ENCODE measurements at places on chromosomes 1 and 21.

DNA sequence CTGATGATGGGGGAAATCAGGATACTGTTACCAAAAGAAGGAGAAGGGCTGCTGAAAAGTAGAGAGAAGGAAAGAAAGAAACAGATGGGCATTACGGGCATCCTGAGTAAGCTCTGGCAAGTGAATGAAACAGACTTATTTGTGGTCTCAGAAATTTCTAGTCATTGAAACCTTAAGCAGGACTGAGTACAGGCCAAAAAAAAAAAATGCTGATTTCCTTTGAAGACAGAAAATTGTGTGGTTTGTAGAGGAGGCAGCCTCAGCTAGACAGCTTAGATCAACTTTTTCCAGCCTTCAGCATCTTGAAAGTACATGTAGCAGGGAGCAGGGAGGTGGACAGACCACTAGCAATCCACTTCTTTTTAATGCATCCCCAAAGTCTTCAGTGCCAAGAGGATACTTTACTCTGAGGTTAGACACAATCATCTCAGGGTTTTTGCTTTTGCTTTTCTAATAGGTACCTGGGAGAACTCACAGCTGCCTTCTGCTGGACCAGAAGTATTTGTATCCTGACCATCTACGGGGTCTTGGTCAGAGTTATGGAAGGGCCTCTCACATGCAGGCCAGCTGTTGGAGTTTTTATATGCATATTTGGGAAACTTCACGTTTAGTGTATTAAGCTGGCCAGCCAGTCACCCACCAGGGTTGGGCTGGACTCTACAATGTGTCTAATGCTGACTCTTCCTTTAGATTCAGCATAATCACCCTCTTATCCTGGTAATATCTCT is 10.6 kb upstream of the CAPZB start:
- no peak for DNase-seq

DNA sequence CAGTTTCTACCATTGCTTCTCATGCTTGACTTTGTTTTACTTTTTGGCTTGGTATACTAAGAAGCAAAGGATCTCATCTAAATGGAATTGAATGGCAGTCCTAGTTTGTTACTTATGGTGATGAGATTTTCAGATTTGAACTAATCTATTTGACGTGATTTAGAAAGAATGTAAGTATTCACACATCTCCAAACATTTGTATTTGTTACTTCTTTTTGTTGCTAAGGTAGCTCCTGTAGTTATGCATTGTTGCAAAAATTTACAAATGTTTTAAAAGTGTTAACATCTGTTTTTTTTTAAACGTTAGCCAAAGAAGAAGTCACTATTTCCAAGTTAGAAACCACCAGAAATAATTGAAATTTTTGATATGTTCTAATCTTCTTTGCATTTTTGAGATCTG is 222.5 kb downstream of the RPS6KC1 start:
- DNase-seq = no peak

GRCh38 chr21:25901330-25901979 is 166.7 kb downstream of the GABPA start:
- no peak for DNase-seq

DNA sequence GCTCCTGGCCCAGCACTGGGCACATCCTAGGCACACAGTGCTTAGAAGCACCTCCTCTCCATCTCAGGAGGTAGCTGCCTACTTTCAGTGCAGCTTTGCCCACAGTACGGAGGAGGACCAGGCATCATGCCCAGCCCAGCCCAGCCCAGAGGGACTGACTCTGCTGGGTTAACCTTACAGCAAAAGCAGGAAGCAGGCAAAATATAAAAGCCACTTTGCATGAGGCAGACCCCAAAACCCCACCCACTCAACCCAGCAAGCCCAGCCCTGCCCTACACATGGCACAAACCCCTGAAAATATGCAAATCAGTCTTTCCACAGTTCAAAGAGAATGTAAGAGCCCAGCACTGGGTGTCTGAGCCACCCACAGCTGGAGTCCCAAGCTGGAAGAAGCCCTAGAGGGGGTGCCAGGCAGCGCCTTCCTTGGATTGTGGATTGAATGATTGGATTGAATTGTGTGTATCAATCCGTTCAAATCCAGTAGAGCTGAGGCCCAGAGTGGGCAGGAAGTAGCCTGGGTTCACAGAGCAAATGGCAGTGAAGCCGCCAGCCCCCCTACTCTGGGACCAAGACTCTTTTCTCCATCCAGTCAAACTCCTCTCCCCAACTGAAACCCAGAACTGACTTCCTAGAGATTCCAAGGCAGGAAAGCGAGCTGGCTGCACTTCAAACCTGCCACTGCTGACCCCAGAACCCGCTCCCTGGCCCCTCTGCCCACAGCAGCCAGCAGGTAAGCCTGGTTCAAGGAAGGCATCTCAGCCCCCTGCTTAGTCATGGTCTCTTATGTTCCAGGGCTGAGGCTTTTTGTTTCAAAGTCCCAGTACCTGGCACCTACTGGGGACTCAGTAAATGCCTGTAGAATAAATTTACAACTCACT is 117.7 kb downstream of the LACTBL1 start:
- no peak for DNase-seq

GRCh38 chr1:64677532-64677931 is 67.3 kb upstream of the RAVER2 start:
- DNase-seq = no peak

DNA sequence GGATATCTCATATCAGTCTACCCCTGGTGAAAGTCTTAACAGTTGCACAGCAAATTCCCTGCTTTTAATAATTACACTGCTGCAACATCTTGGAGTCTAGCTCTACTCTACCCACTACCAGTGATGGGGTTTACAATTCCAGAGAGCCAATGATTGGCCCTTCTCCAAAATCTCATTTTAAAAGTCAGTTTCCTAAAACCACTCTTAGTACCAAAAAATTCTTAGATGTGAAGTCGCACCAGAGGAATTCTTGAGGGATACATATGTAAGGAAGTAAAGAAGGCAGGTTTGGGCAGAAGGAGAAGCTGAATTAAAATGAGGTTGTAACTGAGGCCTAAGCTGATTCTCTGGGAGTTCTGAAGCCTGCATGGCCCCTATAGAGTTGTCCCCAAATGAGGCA is 129.7 kb downstream of the BRINP2 start:
- DNase-seq = no peak

- no peak for DNase-seq
Observed at GRCh38 chr21:21715266-21715969, 717.2 kb downstream of the NCAM2 start.

DNA sequence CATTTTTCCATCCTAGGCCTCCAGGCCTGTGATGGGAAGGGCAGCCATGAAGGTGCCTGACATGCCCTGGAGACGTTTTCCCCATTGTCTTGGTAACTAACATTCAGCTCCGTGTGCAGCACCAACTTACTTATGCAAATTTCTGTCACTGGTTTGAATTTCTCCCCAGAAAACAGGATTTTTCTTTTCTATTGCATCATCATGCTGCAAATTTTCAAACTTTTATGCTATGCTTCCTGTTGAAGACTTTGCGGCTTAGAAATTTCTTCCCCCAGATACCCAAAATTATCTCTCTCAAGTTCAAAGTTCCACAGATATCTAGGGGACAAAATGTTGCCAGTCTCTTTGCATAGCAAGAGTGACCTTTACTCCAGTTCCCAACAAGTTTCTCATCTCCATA is 25.2 kb upstream of the SELE start:
- DNase-seq = no peak

- no peak for DNase-seq
Observed at GRCh38 chr1:74286414-74286813, 51.2 kb downstream of the TNNI3K start.

- DNase-seq = no peak
Observed at GRCh38 chr21:32753818-32754585, 17.6 kb downstream of the PAXBP1 start.

DNA sequence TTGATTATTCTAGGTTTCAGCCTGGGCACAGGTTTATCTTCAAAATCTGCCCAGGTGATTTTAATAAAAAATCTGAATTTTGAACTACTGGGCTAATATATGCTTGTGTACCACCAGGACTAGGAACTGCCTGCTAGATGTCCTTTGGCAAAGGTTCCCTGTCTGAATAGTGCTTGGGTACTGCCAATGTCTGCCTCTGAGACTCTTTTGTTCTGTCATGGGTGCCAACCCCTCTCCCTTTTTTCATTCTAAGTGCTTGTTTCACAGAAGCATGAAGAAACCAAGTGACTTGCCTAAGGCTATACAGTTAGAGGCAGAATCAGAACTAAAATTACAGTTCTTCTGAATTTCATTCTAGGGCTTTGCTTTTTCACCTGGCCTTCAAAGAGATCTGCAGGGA is 106.3 kb upstream of the CACHD1 start:
- no peak for DNase-seq
